ENCODE measurements at places on chromosomes 13 and 19. TPM values are rescaled to one million over a fixed set of nuclear protein-coding genes. Genes with fewer than 3 reads are reported as not detected.

The CYP4F2 gene
- 1.1 TPM for total RNA-seq

The DCT gene
- total RNA-seq = 0.12 TPM

The KIR2DL3 gene
- not detected for total RNA-seq

The FUT3 gene
- total RNA-seq = 2.6 TPM

The LENG9 gene
- 9.0 TPM for total RNA-seq

The KLC3 gene
- 22.8 TPM for total RNA-seq

The CAPNS1 gene
- 621 TPM for total RNA-seq

The CPB2 gene
- 0.15 TPM for total RNA-seq

The METTL21C gene
- total RNA-seq = not detected

The NLRP7 gene
- total RNA-seq = not detected

The ERICH4 gene
- not detected for total RNA-seq

The NXNL1 gene
- not detected for total RNA-seq

The DEDD2 gene
- 32.7 TPM for total RNA-seq

The IGLON5 gene
- total RNA-seq = not detected

The FXYD7 gene
- 0.71 TPM for total RNA-seq

The CD22 gene
- 7.0 TPM for total RNA-seq

The ZNF525 gene
- total RNA-seq = 10.2 TPM

The RDH8 gene
- total RNA-seq = not detected

The RNF113B gene
- not detected for total RNA-seq

The SIGLECL1 gene
- total RNA-seq = not detected

Data from HCT116 (cell line).